ENCODE measurements at places on chromosomes 2 and 18. TPM values are rescaled to one million over a fixed set of nuclear protein-coding genes. Genes with fewer than 3 reads are reported as not detected.
A peak's percentile ranks its signal among the peaks of the same experiment; 100 is the strongest.

The CAVIN2 gene
- 12.6 TPM for total RNA-seq

The STON1 gene
- 12.1 TPM for total RNA-seq

The DSG3 gene
- total RNA-seq = not detected

The CRYGC gene
- not detected for total RNA-seq

The KRTCAP3 gene
- not detected for total RNA-seq

- no peaks in the 10 kb centered on the region for H3K4me1 ChIP-seq
- no peak for DNase-seq
- no peaks in the 10 kb centered on the region for H3K27me3 ChIP-seq
- H3K36me3 ChIP-seq = no peaks in the 10 kb centered on the region
These were observed 538.8 kb upstream of the SLC39A10 start for GRCh38 chr2:195118276-195118675.

- H3K27ac ChIP-seq = no peak overlapping the region
- H3K4me3 ChIP-seq = no peak overlapping the region
- H3K27me3 ChIP-seq = peaks cover 12% of the 10 kb centered on the region
- no peaks in the 10 kb centered on the region for H3K4me1 ChIP-seq
These were observed 27.3 kb downstream of the GKN2 start for GRCh38 chr2:68925295-68925896.

GRCh38 chr18:42048158-42048557 lies 93.1 kb downstream of the PIK3C3 start:
- H3K27me3 ChIP-seq = no peaks in the 10 kb centered on the region
- H3K4me3 ChIP-seq = no peak overlapping the region
- H3K27ac ChIP-seq = peak overlapping the region; percentile 53
- H3K4me1 ChIP-seq = no peaks in the 10 kb centered on the region
- no peaks in the 10 kb centered on the region for H3K36me3 ChIP-seq

DNA sequence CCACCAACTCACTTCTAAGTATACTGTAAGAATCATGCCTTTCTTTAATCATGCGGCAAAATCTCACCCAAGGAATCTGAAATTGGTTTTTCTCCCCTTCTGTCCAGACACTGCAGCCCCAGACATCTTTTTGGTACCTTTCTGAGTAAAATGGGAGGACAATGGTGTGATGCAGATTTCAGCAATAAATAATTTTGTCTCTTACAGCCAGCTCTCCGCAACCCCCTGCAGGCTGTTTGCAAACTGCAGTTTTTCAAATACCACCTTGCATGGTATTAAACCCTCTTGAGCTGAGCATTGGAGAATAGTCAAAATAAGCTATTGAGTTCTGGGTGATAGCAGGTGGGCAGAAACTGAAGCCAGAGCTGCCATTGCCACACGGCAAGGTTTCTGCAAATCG lies 32.2 kb downstream of the GPR39 start:
- DNase-seq = peak; percentile 64
- no peaks in the 10 kb centered on the region for H3K27me3 ChIP-seq
- H3K4me1 ChIP-seq = no peaks in the 10 kb centered on the region
- no peak overlapping the region for H3K4me3 ChIP-seq
- H3K27ac ChIP-seq = no peak overlapping the region

- no peaks in the 10 kb centered on the region for H3K36me3 ChIP-seq
- no peaks in the 10 kb centered on the region for H3K27me3 ChIP-seq
- no peak overlapping the region for H3K4me3 ChIP-seq
- H3K4me1 ChIP-seq = no peaks in the 10 kb centered on the region
- DNase-seq = peak; percentile 77
These were observed 949.9 kb upstream of the NRXN1 start for GRCh38 chr2:51981783-51982182.

- peak overlapping the region; percentile 73 for H3K4me3 ChIP-seq
- H3K36me3 ChIP-seq = no peaks in the 10 kb centered on the region
These were observed 638 bp downstream of the CEP192 start for GRCh38 chr18:12991821-12992179.

GRCh38 chr2:149438330-149438960 lies 108.1 kb downstream of the LYPD6 start:
- no peaks in the 10 kb centered on the region for H3K36me3 ChIP-seq
- no peak overlapping the region for H3K27ac ChIP-seq
- H3K4me3 ChIP-seq = no peak overlapping the region
- DNase-seq = no peak

GRCh38 chr18:12391487-12392165 lies 14.6 kb upstream of the AFG3L2 start:
- no peaks in the 10 kb centered on the region for H3K36me3 ChIP-seq
- H3K4me1 ChIP-seq = no peaks in the 10 kb centered on the region
- H3K4me3 ChIP-seq = no peak overlapping the region
- peak; percentile 80 for DNase-seq
- no peaks in the 10 kb centered on the region for H3K27me3 ChIP-seq

DNA sequence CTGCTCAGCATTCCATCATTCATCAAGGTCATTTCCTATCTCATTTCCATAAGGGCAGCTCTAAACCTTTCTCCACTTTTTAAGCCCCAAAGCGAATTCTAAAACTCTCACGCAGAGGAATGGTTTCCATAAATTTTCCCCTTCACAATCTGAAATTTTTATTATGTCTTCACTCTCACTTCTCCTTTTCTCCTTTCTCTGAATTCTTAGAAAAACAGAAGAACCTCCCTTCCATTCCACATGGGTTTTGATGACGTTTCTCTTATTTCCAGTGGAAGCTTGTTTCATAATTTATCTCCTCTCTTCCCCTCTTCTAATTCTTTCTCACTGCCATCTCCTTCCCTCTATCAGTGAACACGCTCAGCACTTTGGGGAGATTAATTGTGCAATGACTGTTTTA lies 97.3 kb downstream of the SPATS2L start:
- H3K36me3 ChIP-seq = no peaks in the 10 kb centered on the region
- no peaks in the 10 kb centered on the region for H3K27me3 ChIP-seq
- no peak for DNase-seq
- H3K4me3 ChIP-seq = no peak overlapping the region

DNA sequence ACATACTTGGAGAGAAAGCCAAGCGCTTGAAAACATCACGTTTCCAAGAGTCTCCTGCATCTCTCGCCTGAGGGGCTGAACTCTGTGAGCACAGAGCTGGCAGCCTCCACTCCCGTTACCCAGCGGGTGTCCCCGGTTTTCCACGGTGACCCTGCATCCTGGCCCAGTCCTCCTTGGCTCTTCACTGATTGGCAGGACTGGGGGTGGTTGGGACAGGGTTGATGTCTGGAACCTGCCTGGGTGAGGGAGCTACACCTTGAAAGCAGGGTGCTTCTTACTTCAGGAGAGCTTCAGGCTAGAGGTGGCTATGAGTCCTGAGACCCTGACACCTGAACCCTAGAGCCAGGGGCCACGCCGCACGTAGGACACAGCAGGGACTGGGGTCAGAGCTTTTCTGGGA lies 234.1 kb downstream of the DYSF start:
- no peak overlapping the region for H3K27ac ChIP-seq
- H3K27me3 ChIP-seq = peaks cover 8% of the 10 kb centered on the region
- H3K36me3 ChIP-seq = no peaks in the 10 kb centered on the region
- H3K4me1 ChIP-seq = no peaks in the 10 kb centered on the region

- no peaks in the 10 kb centered on the region for H3K36me3 ChIP-seq
- no peak for DNase-seq
- H3K4me3 ChIP-seq = no peak overlapping the region
- H3K4me1 ChIP-seq = no peaks in the 10 kb centered on the region
- H3K27me3 ChIP-seq = peaks cover 8% of the 10 kb centered on the region
These were observed 32.6 kb upstream of the INSIG2 start for GRCh38 chr2:118055512-118056164.

- peak overlapping the region; percentile 82 for H3K4me3 ChIP-seq
- peaks cover 5% of the 10 kb centered on the region for H3K4me1 ChIP-seq
- DNase-seq = peak; percentile 50
- H3K27ac ChIP-seq = peak overlapping the region; percentile 88
- H3K27me3 ChIP-seq = no peaks in the 10 kb centered on the region
- H3K36me3 ChIP-seq = no peaks in the 10 kb centered on the region
These were observed 807 bp downstream of the PELI1 start for GRCh38 chr2:64143169-64144056.

DNA sequence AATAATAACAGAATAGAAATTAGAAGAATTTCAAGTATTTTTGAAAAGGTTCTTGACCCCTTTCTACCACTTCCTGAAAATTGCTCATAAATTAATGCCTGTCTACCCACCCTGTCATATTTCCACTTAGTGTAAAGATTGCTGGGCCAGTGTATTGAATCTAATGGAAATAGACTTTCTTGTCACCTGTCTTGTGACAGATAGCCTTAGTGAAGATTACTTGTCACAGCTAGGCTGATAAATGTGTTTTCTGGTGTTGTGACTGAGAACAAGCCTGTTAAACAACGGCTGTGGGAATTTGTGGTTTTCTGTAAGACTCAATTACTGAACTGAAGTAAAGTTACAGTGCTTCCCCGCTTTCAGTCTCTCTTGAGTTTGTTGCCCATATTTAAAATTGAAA lies 37.0 kb downstream of the PIK3C3 start:
- H3K4me3 ChIP-seq = no peak overlapping the region
- H3K4me1 ChIP-seq = no peaks in the 10 kb centered on the region
- H3K27ac ChIP-seq = no peak overlapping the region
- no peaks in the 10 kb centered on the region for H3K27me3 ChIP-seq
- no peaks in the 10 kb centered on the region for H3K36me3 ChIP-seq

DNA sequence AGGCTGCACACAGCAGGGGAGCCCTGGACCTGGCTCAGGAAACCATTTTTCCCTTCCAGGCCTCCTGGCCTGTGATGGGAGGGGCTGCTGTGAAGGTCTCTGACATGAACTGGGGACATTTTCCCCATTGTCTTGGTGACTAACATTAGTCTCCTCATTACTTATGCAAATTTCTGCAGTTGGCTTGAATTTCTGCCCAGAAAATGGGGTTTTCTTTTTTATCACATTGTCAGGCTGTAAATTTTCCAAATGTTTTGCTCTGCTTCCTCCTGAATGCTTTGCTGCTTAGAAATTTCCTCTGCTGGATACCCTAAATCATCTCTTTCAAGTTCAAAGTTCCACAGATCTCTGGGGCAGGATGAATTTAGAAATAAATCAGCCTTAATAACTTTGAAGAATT lies 78.2 kb downstream of the EHBP1 start:
- H3K36me3 ChIP-seq = no peaks in the 10 kb centered on the region
- peaks cover 15% of the 10 kb centered on the region for H3K4me1 ChIP-seq
- no peaks in the 10 kb centered on the region for H3K27me3 ChIP-seq
- H3K4me3 ChIP-seq = no peak overlapping the region
